Muscle of leg (tissue), 16 donors: ENCODE measurements at places on chromosomes 1 and 21. TPM values are rescaled to one million over a fixed set of nuclear protein-coding genes. Genes with fewer than 3 reads are reported as not detected.

The TCHHL1 gene
- not detected for polyA plus RNA-seq

The PRR9 gene
- polyA plus RNA-seq, result not detected

The BSND gene
- 0.03 TPM for polyA plus RNA-seq

The PIGK gene
- polyA plus RNA-seq, result 23.0 TPM

The BEND5 gene
- polyA plus RNA-seq, result 14.2 TPM

The RAD54L gene
- 6.9 TPM for polyA plus RNA-seq

GRCh38 chr21:45845063-45845769, 136.4 kb upstream of the COL6A1 start:
- H3K4me1 ChIP-seq, result peaks cover 10% of the 10 kb centered on the region
- no peak overlapping the region for H3K27ac ChIP-seq
- H3K36me3 ChIP-seq, result no peaks in the 10 kb centered on the region
- no peaks in the 10 kb centered on the region for H3K27me3 ChIP-seq
- H3K4me3 ChIP-seq, result no peak overlapping the region
- no peak for DNase-seq

DNA sequence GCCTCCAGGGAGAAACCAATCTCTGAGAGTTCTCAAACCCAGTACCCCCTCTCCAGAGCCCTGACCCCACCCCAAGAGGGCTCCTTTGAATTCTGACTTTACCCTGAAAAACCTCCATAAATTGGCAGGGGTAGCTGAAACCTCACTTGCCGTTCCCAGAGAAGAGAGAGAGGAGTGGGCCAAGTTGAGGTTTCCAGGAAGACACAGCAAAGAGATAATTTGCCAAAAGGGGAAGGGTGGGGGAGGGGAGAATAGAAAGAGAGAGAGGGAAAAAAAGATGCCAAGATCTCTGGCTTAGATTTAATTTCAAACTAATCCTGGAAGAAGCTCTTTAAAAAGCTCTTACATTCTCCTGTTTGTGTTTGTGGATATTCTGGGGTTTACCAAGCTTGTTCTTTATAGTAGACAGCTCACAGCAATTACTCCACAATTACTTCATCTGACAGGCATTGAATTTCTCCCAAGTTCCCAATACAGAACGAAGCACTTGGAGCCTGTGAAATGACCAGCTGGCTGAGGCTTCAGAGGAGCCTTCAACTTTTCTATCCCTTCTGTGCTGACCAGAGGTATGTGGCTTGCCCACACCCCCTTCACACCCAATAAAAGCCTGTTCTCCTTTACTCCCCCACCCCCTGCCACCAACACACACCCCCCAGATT, 1.1 kb upstream of the GRHL3 start:
- peak; percentile 87 for DNase-seq
- H3K27me3 ChIP-seq, result peaks cover 50% of the 10 kb centered on the region
- H3K36me3 ChIP-seq, result no peaks in the 10 kb centered on the region
- peak overlapping the region; percentile 51 for H3K27ac ChIP-seq

GRCh38 chr1:20787840-20788795, 1.0 kb upstream of the HP1BP3 start:
- DNase-seq, result peak; percentile 65
- H3K27ac ChIP-seq, result peak overlapping the region; percentile 98
- peak overlapping the region; percentile 71 for H3K4me3 ChIP-seq
- no peaks in the 10 kb centered on the region for H3K27me3 ChIP-seq
- peaks cover 12% of the 10 kb centered on the region for H3K4me1 ChIP-seq
- H3K36me3 ChIP-seq, result no peaks in the 10 kb centered on the region

GRCh38 chr1:67429528-67430357, 459 bp downstream of the SERBP1 start:
- peaks cover 5% of the 10 kb centered on the region for H3K36me3 ChIP-seq
- peaks cover 3% of the 10 kb centered on the region for H3K4me1 ChIP-seq
- peak overlapping the region; percentile 94 for H3K4me3 ChIP-seq
- H3K27ac ChIP-seq, result peak overlapping the region; percentile 84

GRCh38 chr1:28278763-28279162, 19.4 kb downstream of the SESN2 start:
- H3K4me1 ChIP-seq, result no peaks in the 10 kb centered on the region
- peaks cover 32% of the 10 kb centered on the region for H3K36me3 ChIP-seq
- H3K27ac ChIP-seq, result no peak overlapping the region
- no peak for DNase-seq

DNA sequence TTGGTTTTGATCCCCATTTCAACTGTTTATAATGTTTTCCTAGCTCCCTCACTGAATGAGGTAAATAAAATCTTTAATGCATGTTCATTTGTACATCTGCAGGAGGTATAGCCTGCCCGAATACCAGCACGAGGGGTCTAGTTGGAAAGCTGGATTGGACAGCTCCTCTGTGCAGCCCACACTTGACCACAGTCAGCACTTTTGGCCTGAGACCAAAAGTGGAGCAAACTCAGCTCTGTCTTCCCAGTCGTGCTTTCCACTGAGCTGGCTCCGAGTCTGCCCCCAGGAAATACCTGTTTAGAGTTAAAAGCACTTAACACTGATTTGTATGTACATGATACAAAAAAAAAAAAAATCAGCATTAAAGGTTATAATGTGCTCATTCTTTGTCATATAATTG, 224.4 kb downstream of the DSCAM start:
- no peak overlapping the region for H3K27ac ChIP-seq
- no peaks in the 10 kb centered on the region for H3K27me3 ChIP-seq
- no peaks in the 10 kb centered on the region for H3K4me1 ChIP-seq

GRCh38 chr1:111223126-111223685, 4.3 kb upstream of the CHI3L2 start:
- H3K4me3 ChIP-seq, result no peak overlapping the region
- H3K36me3 ChIP-seq, result no peaks in the 10 kb centered on the region
- H3K27ac ChIP-seq, result no peak overlapping the region
- no peaks in the 10 kb centered on the region for H3K27me3 ChIP-seq

DNA sequence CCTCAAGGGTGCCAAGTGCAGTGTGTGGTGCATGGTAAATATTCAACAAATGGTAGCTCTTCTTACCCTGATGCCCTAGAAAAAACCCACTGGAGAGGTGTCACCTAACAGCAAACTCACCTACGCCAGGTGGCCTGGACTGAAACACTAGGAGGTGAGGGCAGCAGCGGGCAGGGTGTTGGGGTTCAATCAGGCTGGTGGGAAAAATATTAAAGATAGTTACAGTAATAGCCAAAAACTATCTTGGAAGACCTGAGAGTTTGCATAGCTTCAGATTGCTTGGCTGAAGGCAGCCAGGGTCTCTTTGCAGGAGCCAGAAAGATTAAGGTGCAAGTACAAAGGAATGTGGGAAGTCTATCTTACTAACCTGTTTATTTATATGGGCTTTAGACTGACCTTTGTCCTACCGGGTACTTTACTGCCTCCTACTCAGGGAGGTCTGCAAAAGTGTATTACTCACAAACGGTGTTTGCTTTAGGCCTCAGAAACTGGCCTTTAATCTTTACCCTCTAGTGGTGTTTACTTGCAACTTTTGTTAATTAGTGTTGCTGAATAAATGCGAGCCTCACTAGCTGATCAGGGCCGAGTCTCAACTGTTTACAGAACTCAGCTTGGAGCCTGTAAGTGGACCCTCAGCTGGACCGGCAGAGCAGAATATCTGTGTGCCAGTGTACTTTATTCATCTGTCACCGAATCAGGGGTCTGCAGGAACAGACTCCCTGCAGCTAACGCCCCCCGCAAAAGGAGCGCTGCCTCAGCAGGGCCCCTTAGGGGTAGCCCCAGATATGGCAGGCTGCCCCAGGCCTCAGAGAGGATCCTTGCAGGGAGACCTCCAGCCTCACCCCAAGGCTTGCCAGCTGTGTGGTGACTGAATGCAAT, 63.9 kb downstream of the SYF2 start:
- no peak overlapping the region for H3K4me3 ChIP-seq
- peaks cover 9% of the 10 kb centered on the region for H3K27me3 ChIP-seq
- H3K4me1 ChIP-seq, result no peaks in the 10 kb centered on the region
- no peaks in the 10 kb centered on the region for H3K36me3 ChIP-seq
- DNase-seq, result no peak
